Stimulated activated CD4-positive, alpha-beta T cell treated with anti-CD3 and anti-CD28 coated beads, Interleukin-12 subunit alpha, Interleukin-12 subunit beta, amount 100 ng/mL, for 24 hours (primary cell): ENCODE measurements at places on chromosomes 2 and 18.

- DNase-seq, result no peak
Observed at GRCh38 chr2:170454471-170455372, 260.4 kb upstream of the SP5 start.

- DNase-seq, result no peak
Observed at GRCh38 chr2:3125001-3125760, 252.4 kb downstream of the EIPR1 start.

DNA sequence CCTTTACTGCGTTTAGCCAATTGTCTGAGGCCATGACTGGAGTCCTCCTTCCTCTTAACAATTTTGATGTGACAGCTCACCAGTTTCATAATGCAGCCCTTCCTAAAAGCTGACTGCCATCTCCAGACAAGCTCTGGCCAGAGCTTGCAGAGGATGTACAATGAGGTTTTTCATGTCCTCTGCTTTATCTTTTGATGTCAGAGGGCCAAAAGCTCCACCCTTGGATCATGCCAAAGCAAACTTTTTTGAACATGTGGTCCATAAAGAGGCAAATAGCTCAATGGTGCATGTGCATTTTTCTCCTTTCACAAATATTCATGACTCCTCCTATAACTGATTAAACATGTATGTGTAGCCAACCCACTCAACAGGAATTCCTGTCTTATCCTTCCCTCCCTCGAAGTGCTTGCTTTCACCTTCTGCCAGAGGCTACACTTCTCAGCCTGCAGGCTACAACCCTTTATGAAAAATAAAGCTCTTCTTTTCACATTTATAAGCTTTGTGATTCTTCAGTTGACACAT is 266.2 kb downstream of the FBXO15 start:
- DNase-seq, result no peak

DNA sequence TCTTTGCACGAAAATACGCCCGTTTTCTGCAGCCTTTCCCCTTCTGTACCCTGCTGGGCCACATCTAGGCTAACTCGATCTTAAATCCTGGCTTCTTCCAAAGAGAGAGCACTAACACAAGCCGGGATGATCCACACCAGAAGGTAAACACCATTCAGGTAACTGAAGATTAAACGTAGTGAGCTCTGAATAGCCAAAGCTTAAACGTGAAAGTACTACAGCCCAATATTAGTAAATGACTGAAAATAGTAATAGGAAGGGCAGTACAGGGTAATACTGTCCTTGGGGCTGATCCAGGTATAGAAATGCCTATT is 422 bp upstream of the MRPL53 start:
- DNase-seq, result no peak

GRCh38 chr18:32446780-32447179 is 23.9 kb downstream of the GAREM1 start:
- no peak for DNase-seq

DNA sequence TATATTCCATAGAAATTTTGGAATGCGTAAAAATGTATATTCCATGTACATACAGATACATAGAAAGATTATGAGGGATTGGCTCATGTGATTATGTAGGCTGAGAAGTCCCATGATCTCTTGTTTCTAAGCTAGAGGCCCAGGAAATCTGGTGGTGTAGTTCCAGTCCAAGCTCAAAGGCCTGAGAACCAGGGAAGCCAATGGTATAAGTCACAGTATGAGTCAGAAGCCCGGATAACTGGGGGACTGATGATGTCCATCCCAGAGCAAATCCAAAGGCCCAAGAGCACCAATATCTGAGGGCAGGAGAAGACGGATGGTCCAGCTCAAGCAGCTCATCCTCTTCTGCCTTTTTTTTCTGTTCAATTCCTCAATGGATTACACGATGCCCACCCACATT is 385.0 kb upstream of the KLHL29 start:
- DNase-seq, result no peak

- DNase-seq, result no peak
Observed at GRCh38 chr18:23890589-23890988, 124.0 kb upstream of the TTC39C start.

- DNase-seq, result no peak
Observed at GRCh38 chr18:80023173-80023572, 11.1 kb upstream of the RBFA start.

DNA sequence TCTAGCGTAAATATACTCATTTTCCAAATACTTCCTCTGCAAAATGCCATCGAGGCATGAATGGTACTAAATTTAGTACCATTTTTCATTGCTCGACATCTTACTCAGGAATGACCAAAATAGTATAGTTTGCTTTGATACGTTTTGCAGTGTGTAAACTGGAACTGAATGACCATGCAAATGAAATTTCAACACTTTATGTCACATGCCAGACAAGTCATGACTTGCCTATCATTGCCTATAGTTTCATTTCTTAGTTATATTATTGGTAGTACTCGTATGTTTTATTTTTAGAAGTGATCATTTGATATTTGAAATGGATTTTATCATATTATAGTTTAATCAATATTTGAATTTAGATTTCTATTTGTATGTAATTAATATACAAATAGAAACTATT is 9.1 kb downstream of the MSTN start:
- no peak for DNase-seq

GRCh38 chr2:81396417-81397019 is 1092.0 kb upstream of the LRRTM1 start:
- DNase-seq, result no peak

DNA sequence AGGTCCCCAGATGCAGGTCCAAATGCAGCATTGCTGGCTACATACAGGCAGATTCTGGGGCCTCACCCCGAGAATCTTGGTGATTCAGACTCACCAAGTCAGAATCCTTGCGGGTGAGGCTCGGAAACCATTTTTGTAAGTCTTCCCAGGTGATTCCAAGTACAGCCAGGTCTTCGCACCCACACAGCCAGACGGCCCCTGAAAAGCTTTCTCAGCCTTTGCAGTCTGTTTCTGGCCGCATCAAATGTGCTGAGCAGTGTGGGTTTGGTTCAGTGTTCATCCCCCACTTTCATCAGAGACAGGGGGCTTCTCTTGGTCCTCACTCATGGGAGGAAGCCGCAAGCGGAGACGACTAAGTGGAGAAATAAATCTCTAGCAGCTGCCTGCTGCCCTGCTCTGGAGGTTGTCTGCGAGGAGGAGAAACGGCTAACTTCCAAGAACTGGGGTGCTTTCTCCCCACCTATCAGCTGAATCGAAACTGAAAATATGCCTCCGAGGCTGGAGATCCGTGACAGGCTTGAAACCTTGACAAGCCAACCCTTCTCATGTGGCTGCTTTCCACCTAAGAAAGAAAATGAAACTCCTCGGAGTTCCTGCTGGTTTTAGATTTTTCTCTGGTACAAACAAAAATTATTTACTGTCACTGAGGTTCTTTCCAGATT is 8.9 kb upstream of the TMEM185B start:
- peak; percentile 46 for DNase-seq

GRCh38 chr2:240981280-240981679 is 17.1 kb upstream of the SNED1 start:
- DNase-seq, result no peak

- DNase-seq, result no peak
Observed at GRCh38 chr2:111178730-111179405, 58.2 kb downstream of the BCL2L11 start.

DNA sequence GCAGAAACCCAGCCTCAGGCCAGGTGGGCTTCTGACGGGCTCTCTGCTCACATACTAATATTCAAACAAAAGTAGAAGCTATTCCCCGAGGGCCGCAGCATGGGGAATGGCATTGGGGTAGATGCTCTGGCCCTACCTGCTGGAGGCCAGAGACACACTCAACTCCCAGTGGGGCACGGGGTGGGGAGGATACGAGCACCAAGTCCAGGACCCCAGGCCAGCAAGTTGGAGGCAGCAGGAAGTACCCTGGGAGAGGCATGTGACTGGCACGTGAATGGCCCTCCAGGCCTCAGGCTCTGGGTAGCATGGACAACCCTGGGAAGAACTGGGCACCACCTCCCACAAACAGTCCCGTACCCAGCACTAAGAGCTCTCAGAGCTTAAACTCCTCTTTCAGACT is 3.8 kb downstream of the DNMT3A start:
- no peak for DNase-seq
